NCI-H2081 treated with DMSO at 0.1 percent for 48 hours (cell line): ENCODE measurements at places on chromosomes 7 and 10.

GRCh38 chr7:100874300-100874576 is 665 bp upstream of the SRRT start:
- no peak for DNase-seq

DNA sequence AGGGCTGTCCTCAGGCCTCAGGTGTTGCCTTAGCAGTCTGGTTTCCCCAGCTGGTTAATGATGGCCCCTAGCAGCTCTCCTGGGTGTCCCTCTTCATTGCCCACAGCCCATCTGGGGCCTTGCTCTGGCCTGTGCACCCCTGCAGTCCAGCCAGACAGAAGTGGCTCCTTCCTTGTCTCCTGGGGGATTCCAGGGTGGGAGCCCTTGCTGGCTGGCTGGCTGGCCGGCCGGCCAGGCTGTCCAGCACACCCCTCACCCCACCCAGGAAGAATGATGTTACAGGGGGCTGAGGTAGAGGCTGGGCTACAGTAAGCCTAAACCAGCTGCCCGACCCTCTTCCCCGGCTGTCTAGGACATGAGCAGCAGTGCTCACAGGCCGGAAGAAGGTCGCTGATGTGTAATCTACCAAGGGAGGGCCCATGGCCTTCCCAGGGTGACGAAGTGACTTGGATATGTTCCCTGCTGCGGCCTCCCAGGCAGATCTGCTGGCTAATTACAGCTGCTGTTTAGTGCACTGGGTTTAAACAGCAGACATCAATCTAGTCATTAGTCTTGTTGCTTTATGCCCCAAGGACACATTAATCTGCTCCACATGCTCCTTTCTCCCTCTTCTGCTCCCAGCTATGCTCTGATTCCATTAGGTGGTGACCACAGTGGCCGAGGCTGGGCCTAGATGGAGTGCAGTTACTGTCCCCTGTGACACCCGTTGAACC is 53.8 kb upstream of the LRRC4 start:
- peak; percentile 53 for DNase-seq

DNA sequence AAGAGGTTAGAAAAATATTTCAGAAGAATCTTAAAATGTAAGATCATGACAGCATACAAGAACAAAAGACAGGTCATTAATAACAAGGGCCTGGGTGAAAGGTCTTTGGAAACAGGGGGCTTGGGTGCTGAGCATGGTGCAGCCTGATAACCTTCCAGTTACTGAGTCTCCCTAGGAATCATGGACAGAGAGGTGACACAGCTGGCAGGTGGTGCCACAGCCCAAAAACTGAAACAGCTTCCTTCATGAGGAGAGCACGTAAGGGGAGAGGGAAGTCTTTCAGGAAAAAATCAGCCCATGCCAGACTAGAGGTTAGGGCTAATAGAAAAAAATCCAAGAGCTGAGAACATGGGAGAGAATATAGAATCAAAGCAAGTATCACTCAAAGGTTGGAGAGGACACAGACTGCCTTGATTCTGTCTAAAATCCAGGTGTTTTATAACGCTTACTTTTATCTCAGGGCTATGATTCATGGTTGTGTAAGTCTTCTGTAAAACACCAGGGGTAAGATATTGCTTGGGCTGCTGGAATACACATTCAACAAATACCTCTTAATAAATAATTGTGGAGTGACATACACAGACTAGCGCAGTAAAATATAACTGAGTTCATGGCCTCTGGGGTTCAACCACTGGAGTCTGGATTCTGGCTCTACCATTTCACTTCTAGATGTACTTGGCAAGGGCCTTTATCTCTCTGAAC is 88.1 kb downstream of the SEMA3C start:
- no peak for DNase-seq

DNA sequence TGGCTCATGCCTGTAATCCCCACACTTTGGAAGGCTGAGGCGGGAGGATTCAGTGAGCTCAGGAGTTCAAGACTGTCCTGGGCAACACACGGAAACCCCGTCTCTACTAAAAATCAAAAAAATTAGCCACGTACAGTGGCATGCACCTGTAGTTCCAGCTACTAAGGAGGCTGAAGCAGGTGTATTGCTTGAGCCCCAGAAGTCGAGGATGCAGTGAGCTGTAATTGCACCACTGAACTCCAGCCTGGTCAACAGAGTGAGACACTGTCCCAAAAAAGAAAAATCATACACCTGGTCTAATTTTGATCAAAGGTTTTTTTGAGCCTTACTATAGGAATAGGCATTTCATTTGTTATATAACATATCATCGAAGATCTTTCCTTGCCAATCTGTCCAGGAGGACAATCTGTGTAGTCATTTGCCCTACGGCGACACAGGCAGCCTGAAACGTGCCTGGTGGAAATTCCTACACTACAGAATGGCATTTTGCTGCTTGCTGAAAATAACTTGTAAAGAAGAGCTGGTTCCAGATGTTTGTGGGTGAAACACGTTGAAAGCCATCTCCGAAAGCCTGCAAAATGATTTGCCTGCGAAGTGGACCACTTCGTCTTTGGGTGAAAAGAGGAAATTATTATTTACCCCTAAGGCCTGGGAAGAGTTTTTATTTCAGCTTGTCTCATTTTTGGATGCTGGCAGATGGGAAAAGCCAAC is 31.3 kb upstream of the GDI2 start:
- DNase-seq: no peak

DNA sequence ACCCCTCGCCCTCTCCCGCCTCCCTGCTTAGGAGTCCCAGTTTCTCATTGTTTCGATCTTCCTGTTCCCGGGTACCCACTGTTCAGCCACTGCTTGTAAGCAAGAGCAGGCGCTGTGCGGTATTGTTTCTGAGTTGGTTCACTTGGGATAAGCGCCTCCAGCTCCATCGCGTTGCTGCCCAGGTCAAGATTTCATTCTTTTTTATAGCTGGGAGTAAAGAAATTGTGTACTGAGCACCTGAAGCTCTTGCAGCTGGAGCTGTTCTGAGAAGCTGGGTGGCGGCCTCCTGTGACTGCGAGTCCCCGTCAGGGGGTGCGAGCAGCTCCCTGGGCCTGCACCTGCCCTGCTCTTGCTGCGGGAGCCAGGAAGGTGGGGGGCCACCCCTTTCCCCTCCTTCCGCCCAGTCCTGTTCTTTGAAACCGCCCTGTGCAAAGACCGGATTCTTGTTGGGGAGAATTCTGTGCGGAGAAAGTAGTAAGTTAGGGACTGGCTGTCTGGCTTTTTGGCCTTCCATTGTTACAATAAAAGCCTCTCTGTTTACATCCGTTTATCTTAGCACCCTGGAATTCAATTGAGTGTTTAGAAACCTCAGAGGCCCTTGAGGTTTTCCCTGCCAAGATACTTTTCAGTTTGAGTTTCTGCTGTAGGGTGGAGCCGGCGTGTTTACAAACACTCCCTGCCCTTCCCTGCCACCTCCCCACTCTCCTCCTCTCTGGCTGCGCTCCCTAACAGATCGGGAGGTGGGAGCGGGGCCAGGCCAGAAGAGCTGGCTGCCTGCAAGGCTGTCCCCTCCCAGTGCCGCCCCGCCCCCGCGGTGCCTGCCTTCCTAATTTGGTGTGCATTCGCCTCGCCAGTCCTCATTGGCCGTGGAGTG is 30.8 kb upstream of the AP5Z1 start:
- DNase-seq: peak; percentile 45

DNA sequence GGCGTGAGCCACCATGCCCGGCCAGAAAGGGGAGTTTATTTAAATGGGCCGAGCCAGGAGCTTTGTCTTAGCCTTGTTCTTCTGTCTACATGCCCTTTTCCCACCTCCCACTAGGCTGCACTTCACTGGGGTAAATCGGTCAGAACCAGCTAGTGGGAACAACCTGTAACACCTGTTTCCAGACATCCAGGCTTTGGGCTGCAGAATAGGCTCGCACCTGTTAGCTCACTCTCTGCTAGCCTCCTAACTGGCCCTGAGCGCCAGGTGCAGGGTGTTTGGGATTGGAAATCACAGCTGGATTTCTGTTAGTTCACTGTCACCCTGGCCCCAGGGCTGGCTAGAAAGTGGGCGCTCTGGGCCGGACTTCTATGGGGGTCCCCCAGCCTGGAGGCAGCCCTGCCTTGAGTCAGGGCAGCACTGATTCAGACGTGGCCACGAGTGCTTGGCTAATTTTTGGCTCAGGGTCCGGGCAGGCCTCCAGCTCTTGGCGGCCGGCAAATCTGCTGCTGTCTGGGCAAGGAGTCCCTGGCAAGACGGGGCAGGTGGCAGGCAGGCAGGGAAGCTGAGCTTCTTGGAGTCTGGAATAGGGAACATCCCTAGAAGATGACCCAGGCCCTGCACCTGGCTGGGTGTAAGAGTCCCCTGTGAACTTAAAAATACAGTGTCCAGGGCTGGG is 48.6 kb downstream of the GTF2IRD1 start:
- DNase-seq: peak; percentile 21

- DNase-seq: no peak
Observed at GRCh38 chr10:34526758-34527730, 288.1 kb downstream of the PARD3 start.

DNA sequence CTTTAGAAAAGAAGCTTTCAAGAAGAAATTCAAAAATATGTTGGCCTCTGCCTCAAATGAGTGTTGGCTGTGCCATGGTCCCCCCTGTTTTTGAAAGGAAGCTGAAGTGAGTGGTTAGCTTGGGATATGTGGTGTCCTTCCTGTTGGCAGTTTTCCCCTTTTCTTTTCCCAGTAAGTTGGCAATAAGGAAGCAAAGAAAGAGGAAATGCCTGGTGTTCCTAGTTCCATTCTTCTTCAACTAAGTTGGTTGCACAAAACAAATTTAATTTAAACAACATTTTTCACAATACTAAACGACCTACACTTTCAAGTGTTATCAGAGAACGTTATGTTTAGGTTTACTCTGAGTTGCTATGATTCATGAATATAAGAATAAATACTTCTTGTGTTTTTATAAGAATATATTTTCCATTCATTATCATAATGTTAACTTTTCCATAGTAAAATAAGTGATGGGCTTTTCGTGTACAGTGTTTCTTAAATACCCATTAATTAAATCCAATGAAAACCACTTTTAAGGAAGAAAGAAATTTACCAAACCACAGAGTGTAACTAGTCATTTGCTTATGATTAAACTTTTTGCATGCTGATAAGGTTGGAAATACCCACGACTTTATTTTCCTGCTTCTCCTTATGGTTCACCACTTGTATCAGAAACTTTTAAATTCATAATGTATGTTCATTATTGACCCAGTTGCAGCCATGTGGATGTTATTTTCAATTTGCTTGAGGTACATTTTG is 7.7 kb downstream of the HDAC9 start:
- no peak for DNase-seq

DNA sequence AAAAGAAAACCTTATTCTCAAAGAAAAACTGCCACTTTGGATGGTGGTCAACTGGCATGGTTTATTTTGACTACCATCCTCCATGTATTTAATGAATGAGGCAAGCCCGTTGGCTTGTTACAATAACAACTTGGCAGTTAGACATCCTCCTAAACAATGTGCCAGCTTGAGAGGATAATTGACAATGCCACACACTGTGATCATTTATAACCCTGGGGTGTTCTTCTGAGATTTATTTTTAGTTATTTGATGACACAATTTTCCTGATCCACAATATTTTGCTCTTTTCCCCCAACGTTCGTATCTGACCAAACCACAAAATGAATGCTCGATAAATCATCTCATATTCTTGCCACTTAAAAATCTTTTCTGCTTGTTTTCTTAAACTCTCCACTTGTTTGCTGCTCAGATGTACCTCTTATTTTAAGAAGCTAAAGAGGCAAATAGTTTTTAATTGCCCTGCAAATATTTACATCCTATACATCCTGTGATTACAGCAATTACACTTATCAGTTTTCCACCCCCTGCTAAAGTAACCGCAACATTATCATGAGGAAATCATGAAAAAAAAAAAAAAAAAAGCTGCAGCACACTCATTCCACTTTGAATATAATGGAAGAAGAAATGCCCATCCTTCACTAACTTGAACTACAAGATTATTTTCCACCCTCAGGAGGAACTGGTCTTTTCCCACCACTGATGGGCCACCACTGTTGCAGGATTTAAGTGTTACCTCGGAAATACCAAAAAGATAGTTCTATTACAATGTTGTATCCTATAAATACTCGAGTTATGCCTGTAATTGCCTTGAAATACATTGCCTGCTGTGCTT is 119.9 kb downstream of the MBL2 start:
- DNase-seq: no peak

DNA sequence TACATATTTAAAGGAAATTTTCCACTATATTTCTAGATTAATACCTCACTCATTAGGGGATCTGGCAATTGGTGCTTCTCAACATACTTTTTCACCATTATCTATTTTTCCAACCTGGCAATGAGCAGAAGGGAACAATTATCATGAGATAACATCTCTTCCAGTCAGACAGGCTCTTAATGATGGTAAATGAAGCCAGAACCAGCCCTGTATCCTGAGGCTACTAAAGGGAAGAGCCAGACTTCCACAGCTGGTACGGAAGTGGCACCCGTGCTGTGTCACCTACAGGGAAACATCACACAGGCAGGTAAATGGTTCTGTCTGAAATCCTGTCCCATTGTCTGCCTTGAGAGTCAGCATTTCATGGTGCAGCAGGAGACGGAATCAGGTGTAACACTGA is 75.9 kb downstream of the ELMO1 start:
- no peak for DNase-seq

DNA sequence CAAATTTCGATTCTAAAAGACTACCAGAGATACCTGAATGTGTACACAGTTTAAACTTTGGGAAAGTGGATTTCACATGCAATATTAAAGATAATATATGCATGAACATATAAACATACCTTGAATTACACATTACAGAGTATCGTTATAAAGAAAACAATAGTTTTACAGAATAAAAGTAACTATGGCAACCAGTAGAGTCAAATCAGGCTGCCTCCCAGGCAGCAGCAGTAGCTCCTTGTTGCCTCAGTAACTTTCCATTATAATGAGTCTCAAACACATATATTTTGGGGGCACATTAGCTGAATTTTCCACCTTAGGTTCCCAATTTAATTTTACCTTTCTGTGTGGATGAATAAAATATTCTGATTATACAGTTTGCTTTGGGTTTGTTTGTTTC is 164.4 kb upstream of the FEZF1 start:
- no peak for DNase-seq

DNA sequence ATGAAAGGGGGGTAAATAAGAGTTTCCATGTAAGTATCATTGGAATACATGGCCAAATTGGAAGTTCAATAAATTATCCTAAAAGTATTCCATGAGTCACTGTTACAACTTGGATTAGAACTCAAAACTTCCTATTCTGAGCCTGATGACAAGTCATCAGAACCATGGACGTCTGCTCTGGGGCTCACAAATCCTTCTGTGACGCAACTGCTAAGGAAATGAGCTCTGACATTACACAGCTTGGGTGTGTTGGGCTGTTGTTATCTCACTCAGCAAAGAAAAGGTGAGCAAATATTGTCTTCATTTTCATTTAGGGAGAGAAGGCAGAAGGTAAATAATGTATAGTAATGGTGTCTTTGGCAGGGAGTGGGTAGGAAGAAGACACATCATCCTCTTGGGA is 214.8 kb upstream of the ADO start:
- DNase-seq: no peak

GRCh38 chr7:132352800-132353199 is 223.5 kb downstream of the PLXNA4 start:
- no peak for DNase-seq

GRCh38 chr7:4561795-4562194 is 120.3 kb upstream of the FOXK1 start:
- DNase-seq: no peak
